Activated naive CD8-positive, alpha-beta T cell treated with anti-CD3 and anti-CD28 coated beads for 36 hours (primary cell): ENCODE measurements at places on chromosomes 11 and 22. TPM values are rescaled to one million over a fixed set of nuclear protein-coding genes. Genes with fewer than 3 reads are reported as not detected.

- H3K36me3 ChIP-seq, result peaks cover 3% of the 10 kb centered on the region
- DNase-seq, result no peak
- H3K4me1 ChIP-seq, result no peaks in the 10 kb centered on the region
- no peak overlapping the region for H3K4me3 ChIP-seq
Measured at GRCh38 chr11:126404367-126404766, 48.9 kb downstream of the ST3GAL4 start.

The MMP7 gene
- not detected for total RNA-seq

The CBLIF gene
- not detected for total RNA-seq

GRCh38 chr11:64757549-64758329 lies 2.0 kb downstream of the PYGM start:
- H3K27me3 ChIP-seq, result no peaks in the 10 kb centered on the region
- H3K4me1 ChIP-seq, result peaks cover 26% of the 10 kb centered on the region
- H3K4me3 ChIP-seq, result no peak overlapping the region
- DNase-seq, result no peak
- H3K36me3 ChIP-seq, result peaks cover 8% of the 10 kb centered on the region

The TXN2 gene
- total RNA-seq, result 112 TPM

The CD3D gene
- 350 TPM for total RNA-seq

DNA sequence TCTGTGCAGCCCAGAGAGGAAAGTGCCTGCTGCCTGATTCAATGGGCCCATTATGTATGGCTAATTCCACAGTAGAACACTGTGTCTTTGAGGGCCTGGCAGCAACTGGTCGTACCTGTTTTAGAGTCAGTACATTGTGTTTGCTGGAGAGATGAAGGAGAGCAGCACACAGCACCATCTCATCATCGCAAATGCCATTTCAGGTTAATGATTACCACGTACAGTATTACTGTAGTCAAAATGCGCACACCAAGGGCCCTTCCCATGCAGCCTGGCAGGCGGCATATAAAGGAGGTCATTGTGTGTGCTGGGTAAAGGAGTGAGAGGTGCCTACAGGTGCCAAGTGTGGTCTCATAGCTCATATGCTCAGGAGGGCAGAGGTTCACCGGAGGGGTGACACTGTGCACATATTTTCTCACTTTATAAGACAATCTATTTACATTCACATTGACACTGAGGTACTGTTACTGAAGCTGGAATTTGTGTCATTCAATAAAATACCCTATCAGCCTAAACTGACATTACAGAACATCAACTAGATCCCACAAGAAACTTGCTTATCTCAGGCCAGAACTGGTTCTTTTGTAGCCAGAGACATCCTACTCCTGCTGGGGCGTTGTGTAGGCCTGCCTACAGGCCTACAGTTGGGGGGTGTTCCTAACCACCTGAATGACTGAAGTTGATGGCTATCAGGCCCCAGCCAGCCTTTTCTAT lies 90.4 kb downstream of the APIP start:
- no peaks in the 10 kb centered on the region for H3K36me3 ChIP-seq
- DNase-seq, result no peak
- H3K4me1 ChIP-seq, result peaks cover 18% of the 10 kb centered on the region
- peaks cover 7% of the 10 kb centered on the region for H3K27me3 ChIP-seq
- H3K27ac ChIP-seq, result no peak overlapping the region
- H3K4me3 ChIP-seq, result no peak overlapping the region

GRCh38 chr11:12149672-12150225 lies 39.4 kb downstream of the MICAL2 start:
- H3K36me3 ChIP-seq, result peaks cover 17% of the 10 kb centered on the region
- H3K4me3 ChIP-seq, result no peak overlapping the region
- H3K4me1 ChIP-seq, result peaks cover 55% of the 10 kb centered on the region
- peak overlapping the region; percentile 85 for H3K27ac ChIP-seq
- no peaks in the 10 kb centered on the region for H3K27me3 ChIP-seq
- DNase-seq, result peak; percentile 65

DNA sequence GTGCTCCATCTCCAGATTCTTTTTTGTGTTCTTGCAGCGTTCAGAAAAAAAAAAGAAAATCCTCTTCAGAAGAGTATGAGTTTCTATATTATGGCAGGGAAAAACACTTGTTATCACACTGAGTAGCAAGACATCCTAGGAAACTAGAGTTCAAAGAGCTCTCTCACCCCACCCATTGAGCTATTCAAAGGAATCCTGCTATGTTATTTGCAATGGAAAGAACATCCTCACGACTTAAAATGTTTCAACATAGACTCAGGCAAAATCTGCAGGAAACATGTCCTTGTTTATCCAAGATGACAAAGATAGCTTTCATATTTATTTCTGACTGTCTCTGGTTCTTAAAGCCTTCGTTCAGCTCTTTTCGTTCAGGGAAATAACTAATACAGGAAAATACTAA lies 331.6 kb upstream of the ANO5 start:
- no peak overlapping the region for H3K27ac ChIP-seq
- no peaks in the 10 kb centered on the region for H3K36me3 ChIP-seq
- H3K27me3 ChIP-seq, result no peaks in the 10 kb centered on the region
- no peak for DNase-seq
- H3K4me3 ChIP-seq, result no peak overlapping the region

The OR2AT4 gene
- total RNA-seq, result not detected

GRCh38 chr11:61756452-61757212 lies 4.2 kb downstream of the MYRF start:
- H3K36me3 ChIP-seq, result no peaks in the 10 kb centered on the region
- peak overlapping the region; percentile 45 for H3K27ac ChIP-seq
- H3K4me1 ChIP-seq, result peaks cover 14% of the 10 kb centered on the region
- H3K4me3 ChIP-seq, result no peak overlapping the region

DNA sequence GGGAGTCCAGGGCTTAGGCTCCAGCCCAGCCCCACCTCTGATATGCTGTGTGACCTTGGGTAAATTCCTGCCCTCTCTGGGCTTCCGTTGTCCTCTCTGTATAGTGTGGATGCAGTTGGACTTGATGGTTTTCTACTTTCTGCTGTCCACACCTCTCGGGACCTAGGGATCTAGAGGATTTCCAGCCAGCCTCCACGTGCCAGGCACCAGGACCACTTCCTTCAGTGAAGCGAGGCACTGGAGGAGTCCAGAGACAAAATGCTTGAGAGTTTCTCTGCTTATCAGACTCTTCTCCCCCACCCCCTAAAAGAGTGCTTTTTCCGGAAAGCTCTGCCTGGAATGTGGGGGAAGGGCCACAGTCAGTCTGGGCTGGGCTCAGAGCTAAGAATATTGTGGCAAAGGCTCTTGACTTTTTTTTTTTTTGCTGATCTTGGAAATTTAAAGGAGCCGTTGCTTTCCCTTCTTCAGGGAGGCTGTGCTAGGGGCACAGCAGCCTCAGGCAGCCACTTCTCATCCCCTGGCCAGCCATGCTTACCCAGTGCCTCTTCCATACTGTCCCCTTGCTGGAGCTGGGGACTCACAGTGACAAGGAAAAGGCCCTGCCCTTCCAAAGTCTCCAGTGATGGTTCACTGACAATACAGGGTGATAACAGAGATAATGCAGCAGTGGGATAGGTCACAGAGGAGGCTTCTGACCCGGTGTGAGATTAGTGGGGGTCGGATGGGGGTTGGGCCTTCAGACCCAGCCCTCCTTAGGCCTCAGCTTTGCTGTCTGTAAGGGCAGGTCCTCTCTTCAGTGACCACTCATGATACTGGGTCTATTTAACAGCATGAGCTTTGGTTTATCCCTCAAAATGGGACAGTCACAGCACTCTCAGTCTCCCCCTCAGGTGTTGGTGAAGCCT lies 2.9 kb upstream of the SERPINH1 start:
- no peak overlapping the region for H3K4me3 ChIP-seq
- peaks cover 20% of the 10 kb centered on the region for H3K4me1 ChIP-seq
- H3K36me3 ChIP-seq, result no peaks in the 10 kb centered on the region
- no peaks in the 10 kb centered on the region for H3K27me3 ChIP-seq
- no peak for DNase-seq
- no peak overlapping the region for H3K27ac ChIP-seq

GRCh38 chr11:60672255-60672654 lies 27.2 kb upstream of the MS4A8 start:
- no peak overlapping the region for H3K27ac ChIP-seq
- peaks cover 25% of the 10 kb centered on the region for H3K27me3 ChIP-seq
- peaks cover 2% of the 10 kb centered on the region for H3K36me3 ChIP-seq
- no peak for DNase-seq

DNA sequence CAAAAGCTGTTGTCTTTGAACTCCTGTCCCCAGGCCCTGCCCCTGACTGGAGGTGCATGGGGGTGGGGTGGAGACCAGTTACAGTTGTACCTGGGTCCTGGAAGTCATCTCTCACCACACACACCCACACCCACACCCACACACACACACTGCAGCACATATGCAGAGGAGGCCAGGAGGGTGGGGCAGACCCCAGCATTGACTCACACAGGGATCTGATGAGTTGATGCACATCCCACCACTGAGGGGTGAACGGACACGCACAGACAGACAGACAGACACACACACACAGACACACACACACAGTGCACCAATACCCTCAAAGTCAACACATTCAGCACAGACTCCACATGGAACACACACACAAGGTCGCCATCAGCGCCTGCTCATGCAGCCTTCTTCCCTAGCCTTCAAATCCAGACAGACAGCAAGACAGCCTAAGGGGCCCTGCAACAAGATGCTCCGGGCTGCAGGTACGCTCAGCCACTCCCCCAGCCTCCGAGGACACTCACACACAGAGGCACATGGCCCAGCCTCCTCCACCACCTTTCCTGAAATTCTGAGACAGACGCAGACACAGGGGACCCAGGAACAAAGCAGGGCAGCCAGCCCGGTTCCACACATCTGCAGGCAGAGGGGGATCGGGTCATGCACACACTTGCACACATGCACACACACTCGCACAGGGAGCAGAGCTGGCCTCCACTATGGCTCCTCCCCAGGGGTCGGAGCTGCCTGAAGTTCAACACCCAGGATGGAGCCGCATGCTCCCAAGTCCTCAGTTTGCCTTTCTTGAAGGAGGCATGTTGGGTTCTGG lies 26.5 kb downstream of the SYT7 start:
- no peak overlapping the region for H3K4me3 ChIP-seq
- no peak for DNase-seq
- peaks cover 5% of the 10 kb centered on the region for H3K4me1 ChIP-seq
- H3K27ac ChIP-seq, result no peak overlapping the region
- no peaks in the 10 kb centered on the region for H3K36me3 ChIP-seq

DNA sequence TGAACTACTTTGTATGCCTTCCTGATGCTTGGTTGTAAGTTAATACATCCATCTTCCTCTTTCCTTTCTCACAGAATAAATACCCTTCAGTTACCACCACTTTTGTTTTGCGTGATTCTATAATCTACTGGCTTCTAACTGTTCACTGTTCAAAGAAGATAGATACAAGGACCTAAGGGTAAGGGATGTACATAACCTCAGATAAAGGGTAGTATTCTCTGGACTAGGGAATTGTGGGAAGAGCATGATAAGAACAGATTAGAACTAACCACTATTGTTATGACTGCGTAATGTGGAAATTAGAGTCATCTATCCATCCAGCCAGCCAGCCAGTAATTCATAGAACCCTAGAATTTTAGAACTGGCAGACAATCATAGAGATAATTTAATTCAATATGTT lies 36.4 kb downstream of the MAP6 start:
- H3K36me3 ChIP-seq, result no peaks in the 10 kb centered on the region
- H3K27ac ChIP-seq, result no peak overlapping the region
- H3K4me3 ChIP-seq, result no peak overlapping the region
- no peaks in the 10 kb centered on the region for H3K4me1 ChIP-seq
- H3K27me3 ChIP-seq, result peaks cover 57% of the 10 kb centered on the region

- H3K27me3 ChIP-seq, result no peaks in the 10 kb centered on the region
- H3K4me1 ChIP-seq, result peaks cover 2% of the 10 kb centered on the region
- no peak for DNase-seq
- no peak overlapping the region for H3K27ac ChIP-seq
Measured at GRCh38 chr11:44709281-44709562, 17.5 kb upstream of the TSPAN18 start.

The MMP1 gene
- total RNA-seq, result not detected
